Cerebellum (tissue), 4 donors: ENCODE measurements at places on chromosomes 7 and 10. TPM values are rescaled to one million over a fixed set of nuclear protein-coding genes. Genes with fewer than 3 reads are reported as not detected.
A peak's percentile ranks its signal among the peaks of the same experiment; 100 is the strongest.

Gene PON3
- total RNA-seq: 0.36 TPM

Gene KCNH2
- total RNA-seq: 14.2 TPM

Gene PTPN12
- total RNA-seq: 102 TPM

Gene RARRES2
- 4.1 TPM for total RNA-seq

Gene FLNC
- total RNA-seq: 43.4 TPM

Gene CTAGE15
- total RNA-seq: 0.18 TPM

- DNase-seq: no peak
Observed at GRCh38 chr7:111096997-111097396, 6.1 kb downstream of the LRRN3 start.

GRCh38 chr10:10056961-10057360, 960.7 kb upstream of the CELF2 start:
- DNase-seq: no peak

DNA sequence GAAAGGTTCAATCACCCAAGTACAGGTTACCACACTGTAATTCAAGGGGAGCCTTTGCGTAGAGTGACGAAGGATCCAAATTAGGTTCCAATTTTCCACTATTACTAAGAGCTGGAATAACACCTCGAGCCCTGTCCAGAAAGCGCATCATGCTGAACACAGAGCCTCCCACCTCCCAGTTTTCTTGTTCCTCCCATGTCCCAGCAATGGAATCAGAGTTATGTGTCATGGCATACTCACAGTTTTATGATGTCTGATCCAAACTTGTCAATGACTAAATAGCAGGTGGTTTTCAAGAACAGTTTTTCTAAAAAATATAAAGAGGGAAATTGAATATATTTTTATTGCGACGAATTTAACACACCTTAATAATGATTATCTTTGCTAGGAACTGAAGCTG, 50.6 kb downstream of the AOAH start:
- no peak for DNase-seq

DNA sequence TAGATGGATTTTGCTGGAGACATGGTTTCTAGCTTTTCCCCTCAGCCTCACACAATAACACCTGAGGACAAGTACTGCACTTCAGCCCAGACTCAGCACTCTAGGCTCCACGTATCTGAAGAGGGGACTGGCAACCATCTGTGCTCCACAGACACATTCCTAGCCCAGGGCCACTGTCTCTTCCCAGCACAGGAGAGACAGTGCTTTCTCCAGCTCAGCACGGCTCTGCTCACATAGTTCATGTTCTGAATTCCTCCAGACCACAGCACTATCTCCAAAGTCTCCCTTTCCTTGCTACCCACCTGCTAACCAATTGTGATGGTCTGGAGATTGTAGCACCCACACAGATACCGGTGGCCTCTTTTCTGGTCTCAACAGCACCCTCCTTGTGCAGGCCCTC, 114.5 kb downstream of the HTR7 start:
- DNase-seq: no peak

- no peak for DNase-seq
Observed at GRCh38 chr10:63697956-63698786, 177.0 kb downstream of the REEP3 start.

GRCh38 chr7:44256459-44256858, 55.7 kb downstream of the YKT6 start:
- DNase-seq: no peak

GRCh38 chr7:87021285-87021684, 38.2 kb downstream of the ELAPOR2 start:
- no peak for DNase-seq

DNA sequence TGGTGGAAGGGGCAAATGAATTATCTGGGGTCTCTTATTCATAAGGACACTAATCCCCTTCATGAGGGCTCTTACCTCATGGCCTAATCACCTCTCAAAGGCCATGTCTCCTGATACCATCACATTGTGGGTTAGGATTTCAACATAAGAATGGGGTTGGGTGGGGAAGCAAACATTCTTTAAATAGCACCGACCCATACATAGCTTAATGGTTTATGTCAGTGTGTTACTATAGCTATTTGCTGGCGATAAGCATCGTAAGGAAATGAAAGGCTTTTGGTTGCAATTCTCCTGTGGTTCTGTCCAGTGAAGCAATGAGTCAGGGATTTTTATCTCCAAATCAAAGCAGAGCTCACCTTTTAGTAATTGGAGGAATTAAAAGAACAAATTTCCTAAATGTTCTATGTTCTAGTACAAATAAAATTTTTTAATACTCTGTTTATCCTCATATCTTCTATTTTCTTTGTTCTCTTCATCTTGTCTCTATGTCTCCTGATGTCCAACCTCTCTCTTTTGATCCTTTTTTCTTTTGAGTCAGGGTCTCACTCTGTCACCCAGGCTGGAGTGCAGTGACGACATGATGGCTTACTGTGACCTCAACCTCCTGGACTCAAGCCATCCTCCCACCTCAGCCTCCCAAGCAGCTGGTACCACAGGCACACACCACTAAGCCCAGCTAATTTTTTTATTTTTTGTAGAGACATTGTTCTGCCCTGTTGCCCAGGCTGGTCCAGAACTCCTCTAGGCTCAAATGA, 57.0 kb upstream of the GLCCI1 start:
- DNase-seq: no peak

DNA sequence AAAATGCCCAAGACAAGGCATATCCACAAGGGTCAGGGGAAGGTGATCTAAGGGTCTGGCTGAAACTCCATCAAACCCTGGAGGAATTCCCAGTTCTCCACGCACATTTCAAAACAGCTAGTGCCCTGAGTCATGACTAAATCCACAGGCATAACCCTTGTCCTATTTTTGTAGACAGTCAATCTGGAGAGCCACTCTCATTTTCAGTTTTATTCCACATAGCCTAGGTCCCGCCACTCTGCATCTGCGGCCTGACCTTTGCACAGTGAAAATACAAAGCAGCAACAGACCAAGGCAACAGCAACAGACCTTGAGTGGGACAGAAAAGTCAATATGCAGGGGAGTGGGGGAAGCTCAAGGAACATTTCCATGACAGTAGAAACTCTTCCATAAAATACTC, 201.4 kb upstream of the NPVF start:
- no peak for DNase-seq

DNA sequence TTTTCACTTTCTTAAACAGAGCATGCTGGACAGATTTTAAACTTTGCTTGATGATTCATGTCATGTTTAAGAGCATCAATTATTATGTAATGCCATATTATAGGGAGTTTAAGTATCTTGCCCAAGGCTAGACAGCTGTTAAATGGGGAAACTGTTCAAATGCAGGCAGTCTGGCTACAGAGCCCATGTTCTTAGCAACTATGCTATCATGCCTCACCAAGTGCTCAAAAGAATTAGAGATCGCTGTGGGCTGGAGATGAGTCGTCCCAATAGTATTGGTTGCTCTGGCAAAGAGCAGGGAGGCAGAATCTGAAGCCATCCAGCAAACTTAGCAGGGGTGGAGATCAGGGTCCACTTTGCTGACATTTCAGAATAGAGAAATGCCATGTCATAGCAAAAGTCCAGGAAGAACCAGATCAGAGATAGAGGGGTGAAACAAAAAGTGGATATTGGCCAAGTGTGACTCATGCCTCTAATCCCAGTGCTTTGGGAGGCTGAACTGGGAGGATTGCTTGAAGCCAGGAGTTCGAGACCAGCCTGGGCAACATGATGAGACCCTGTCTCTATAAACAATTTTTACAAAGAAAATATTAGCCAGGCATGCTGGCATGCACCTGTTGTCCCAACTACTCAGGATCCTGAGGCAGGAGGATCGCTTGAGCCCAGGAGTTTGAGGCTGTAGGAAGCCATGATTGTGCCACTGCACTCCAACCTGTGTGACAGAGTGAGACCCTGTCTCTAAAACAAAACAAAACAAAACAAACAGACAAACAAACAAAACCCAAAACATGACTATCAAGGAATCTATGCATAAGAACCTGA, 57.8 kb downstream of the BAMBI start:
- DNase-seq: no peak

DNA sequence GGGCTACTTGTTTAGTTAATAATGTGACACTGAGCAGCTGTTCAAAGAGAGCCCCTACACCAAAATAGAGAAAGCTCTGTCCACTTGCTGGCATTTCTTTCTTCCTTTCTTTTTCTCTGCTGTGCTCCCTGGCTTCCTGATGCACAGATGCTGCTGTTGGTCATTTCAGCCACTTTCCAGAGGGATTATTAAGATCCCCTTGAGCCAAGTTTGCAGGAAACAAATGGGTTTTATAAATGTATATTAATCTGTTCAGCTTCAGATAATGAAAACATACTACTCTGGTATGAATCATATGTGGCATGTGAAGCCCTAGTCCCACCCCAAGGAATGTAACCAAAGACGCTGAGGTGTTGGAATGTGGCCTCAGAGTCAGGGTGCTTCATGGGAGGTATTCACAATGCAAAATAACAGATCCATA, 638.2 kb upstream of the FZD8 start:
- no peak for DNase-seq

- no peak for DNase-seq
Observed at GRCh38 chr7:155722118-155722517, 77.7 kb downstream of the RBM33 start.

DNA sequence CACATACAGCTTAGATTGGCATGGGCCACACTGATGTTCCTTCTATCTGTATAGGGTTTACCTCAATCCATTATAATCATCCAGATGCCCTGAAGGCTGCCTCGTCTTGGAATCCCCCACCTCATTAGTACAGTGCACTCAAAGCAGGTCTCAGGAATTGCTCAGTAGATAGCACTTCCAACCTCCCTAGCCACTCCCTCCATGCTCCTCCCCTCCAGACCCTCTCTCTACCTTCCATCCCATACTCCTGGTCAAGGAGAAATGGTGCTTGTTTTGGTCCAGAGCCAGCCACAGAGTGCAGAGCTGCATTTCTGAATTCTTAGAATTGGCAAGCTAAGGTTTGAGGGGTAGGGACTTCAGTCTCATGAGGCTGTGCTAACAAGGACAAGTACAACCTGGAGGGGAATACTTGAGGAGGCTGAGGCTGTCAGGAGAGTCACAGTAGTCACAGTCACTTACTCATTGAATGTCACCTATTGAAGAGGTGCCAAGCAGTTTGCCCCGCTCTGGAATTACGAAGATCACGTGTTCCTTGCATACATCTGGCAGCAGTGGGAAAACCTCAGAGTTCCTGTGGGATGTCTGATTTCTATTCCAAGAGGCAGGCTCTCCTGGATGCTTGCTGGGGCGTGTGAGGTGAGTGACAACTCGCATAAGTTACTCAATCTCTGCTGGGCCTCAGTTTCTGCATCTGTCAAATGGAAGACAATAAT, 60.7 kb upstream of the ZNF746 start:
- no peak for DNase-seq

GRCh38 chr7:44094365-44094764, 9.8 kb upstream of the AEBP1 start:
- no peak for DNase-seq

GRCh38 chr10:74643596-74643975, 182.8 kb upstream of the KAT6B start:
- DNase-seq: no peak

DNA sequence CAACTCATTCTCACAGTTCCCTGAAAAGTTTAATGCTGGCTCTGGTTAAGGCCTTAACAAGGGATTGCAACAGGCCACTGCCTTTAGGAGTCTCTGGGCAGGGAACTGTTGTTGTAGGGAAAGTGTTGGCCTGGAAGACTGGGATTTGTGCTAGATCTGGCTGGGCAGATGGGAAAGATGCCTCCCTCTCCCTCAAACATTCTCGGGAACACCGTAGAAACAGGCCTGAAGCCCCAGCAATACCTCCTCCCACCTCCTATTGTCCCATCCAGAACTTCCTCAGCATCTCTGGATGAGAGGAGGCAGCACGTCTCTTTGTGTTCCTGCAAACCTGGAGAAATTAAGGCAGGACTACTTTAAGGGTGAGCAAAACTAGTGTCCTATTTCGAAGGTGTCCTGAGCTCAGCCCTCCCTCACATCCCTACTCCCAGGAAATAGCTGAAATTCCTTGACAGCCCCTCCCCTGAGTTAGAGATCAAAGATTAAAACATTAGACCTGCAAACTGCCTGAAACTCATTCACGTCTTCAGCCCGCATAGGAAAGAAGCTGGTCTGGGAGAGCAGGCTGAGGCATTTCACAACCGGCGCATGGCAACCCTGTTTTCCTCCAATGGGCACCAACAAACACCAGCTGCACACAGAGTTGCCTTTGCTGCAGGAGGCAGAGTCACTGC, 10.9 kb upstream of the MAP3K8 start:
- DNase-seq: no peak

DNA sequence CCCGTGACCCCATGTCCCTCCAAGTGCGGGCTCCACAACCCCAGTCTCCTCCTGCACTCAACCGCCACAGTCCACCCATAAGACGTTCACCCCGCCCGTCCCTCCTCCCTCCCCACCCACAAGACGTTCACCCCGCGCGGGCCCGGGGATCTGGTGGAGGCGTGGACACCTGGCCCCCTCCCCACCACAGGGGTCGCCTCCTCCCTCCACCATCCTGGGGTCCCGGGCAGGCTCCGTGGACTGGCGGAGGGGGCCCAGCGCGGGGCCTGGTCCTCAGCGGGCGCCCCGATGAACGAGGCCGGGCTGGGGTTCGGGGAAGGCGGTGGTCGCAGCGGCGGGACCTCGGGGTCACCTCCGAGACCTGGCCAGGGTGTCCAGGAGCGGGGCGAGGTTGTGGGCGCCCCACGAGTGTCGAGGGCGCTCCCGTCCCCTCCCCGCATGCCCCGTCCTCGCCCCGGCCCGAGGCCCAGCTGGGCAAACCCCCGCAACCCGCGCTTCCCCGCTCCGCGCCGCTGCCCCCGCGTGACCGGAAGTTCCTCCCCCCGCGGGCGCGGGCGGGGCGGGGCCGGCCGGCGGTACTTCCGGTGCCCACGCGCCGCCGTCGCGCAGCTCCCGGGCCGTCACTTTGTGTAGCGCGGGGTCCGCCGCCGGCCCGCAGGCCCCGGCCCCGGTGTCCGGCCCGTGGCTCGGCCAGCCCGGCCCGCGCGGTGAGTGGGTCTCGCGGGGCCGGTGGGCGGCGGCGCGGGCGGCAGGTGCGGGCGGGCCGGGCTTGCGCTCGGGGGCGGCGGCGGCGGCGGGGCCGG, at the start of gene ZNF316:
TSS of gene ZNF316 (plus strand) at position 578 of the 803 bp plus-strand sequence. CDS start 5,092 bp downstream, outside the sequence.
- peak; percentile 93 for DNase-seq

- no peak for DNase-seq
Observed at GRCh38 chr10:69881202-69881601, 79.5 kb downstream of the COL13A1 start.

- no peak for DNase-seq
Observed at GRCh38 chr7:69537691-69538090, 60.6 kb upstream of the AUTS2 start.

- peak; percentile 82 for DNase-seq
Observed at GRCh38 chr10:90871766-90872647, at the start of gene RPP30. TSS of gene RPP30 (plus strand) at chr10:90871974. CDS start at chr10:90871987, 13 bp downstream.

- DNase-seq: no peak
Observed at GRCh38 chr10:17668435-17669184, 24.7 kb downstream of the STAM start.

DNA sequence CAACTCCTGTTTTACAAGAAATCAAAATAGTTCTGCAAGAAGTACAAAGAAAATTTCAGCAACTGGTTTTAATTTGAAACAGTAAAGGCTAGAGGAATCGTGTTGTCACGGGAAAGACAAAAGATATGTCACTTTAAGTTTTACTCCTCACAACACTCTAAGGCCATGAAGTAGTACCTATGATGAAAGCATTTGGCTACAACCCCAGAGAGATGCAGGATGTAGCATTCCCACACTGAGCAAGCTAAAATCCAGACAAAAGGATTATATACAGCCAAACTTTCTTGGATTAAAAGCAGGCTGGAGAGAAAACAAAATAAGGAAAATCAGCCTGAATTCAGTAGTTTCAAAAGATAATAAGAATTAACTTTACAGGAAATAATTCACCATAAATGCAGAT, 245.5 kb upstream of the STEAP1 start:
- no peak for DNase-seq

- DNase-seq: no peak
Observed at GRCh38 chr10:132861116-132861691, 75.3 kb upstream of the NKX6-2 start.
